ENCODE measurements at places on chromosomes 2 and 18.

DNA sequence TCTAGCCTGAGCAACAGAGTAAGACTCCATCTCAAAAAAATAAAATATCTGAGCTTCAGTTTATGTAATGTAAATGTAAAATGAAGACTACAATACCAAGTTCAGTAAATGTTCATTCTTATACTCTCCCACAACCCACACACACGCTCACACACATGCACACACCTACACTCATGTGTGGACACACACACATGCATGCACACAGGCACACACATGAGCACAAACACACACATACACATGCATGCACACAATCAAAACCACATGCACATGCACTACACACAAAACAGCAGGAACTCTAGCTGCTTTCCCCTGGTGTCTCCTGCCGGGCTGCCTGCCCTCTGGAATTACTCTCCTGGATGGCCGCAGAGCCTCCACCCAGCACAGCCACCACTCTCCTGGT lies 90.6 kb downstream of the GFPT1 start:
- DNase-seq: no peak

- no peak for DNase-seq
Measured at GRCh38 chr18:31773774-31774476, 13.2 kb upstream of the SLC25A52 start.

- DNase-seq: no peak
Measured at GRCh38 chr18:7117390-7118355, at the start of gene LAMA1. TSS of gene LAMA1 (minus strand) at chr18:7117797. CDS start at chr18:7117720, 77 bp downstream.

- DNase-seq: no peak
Measured at GRCh38 chr2:10276481-10277292, 26.0 kb upstream of the HPCAL1 start.

GRCh38 chr2:31429759-31430438 lies 15.4 kb upstream of the XDH start:
- no peak for DNase-seq

- DNase-seq: no peak
Measured at GRCh38 chr18:3453540-3454364, 3.8 kb downstream of the TGIF1 start.

DNA sequence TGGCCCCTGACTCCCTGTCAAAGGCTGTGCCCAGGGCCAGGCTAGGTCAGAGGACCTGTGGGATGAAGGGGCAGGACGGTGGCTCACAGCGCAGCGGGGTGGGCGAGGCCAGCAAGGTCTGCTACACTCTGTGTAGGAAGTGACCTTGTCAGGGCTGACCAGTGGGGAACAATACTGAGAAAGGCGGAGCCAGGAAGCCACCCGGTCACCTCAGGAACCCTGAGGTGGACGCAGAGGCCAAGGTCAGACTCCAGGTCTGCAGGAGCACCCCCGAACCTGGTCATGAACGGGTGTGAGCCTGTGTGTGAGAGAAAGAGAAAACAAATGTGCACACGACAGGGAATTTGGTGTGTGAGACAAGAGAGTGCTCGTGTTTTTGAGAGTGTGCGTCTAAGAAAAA lies 72.3 kb downstream of the SMAD7 start:
- no peak for DNase-seq

GRCh38 chr2:191036363-191036762 lies 22.4 kb upstream of the STAT1 start:
- no peak for DNase-seq

- DNase-seq: no peak
Measured at GRCh38 chr2:62722679-62723078, 17.2 kb downstream of the EHBP1 start.

Data from stimulated activated CD8-positive, alpha-beta memory T cell treated with anti-CD3 and anti-CD28 coated beads, Interleukin-12 subunit alpha, Interleukin-12 subunit beta, amount 100 ng/mL, for 4 hours (primary cell).